ENCODE measurements at places on chromosomes 12 and 14.

DNA sequence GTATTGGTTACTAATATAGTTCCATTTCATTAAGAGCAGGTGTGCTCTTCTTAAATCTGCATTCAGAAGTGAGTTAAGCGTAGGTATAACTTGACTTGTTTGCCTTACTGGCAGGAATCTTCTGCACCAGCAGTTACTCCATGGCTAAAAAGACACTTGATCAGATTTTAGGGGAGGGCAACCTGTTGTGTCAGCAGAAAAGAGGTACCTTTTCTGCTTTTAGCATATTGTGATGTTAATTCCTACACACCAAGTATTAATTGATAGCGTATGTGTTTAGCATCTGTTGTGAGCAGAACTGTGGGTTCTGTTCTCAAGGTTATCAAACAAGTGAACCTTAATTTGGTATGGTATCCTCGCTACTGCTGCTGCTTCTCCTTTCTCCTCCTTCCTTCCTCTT is 38.3 kb downstream of the TTLL5 start:
- DNase-seq: no peak

DNA sequence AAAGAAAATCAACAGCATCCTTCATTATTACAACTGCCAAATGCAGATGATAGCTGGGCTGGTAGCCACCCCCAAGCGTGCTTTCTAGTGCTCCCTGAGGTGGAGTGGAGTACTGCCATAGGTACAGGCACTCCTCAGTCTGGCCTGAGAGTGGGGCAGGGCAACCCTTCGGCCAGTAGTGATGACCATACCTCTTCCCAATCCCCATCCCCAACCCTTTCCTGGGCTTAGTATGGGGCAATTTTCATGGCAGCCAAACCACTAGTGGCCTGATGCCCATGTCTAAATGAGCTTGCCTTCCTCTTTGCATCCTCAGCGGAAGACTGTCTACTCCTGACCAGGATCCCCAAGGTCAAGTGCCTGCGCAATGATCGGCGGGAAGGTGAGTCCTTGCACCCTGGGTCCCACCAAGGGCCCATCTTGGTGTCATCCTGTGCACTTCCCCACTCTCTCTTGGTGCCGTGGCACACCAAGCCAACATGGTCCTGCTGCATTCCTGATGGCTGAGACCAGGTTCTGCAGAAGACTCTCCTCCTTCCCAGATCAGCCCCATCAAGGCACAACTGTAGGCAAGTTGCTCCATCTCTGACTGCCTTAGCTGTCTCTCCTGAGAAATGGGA is 65.8 kb downstream of the GALNT16 start:
- DNase-seq: no peak

GRCh38 chr14:60721326-60722106 is 2.6 kb downstream of the SIX4 start:
- no peak for DNase-seq

- no peak for DNase-seq
Measured at GRCh38 chr12:30822385-30823155, 67.8 kb upstream of the CAPRIN2 start.

GRCh38 chr14:32254952-32255679 is 52.0 kb upstream of the RNU6-8 start:
- peak; percentile 36 for DNase-seq

DNA sequence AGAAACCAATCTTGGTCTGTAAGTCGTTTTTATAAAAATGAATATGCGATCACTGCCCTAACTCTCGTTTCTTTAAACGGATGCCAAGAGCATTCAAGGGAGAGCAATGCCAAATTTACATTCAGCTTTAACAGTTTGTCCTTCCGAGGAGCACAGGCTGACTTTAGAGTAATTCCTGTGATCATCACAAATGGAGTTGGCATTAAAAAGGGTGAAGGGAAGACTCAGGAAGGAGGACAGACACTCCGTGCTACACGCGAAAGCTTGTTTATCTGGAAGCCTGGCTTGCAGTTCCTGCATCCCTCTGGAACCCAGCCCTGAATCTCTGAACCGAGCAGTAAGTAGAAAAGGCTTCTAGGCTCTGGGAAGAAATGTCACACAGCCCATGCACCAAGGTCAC is 78.4 kb downstream of the PAPOLA start:
- DNase-seq: no peak

- DNase-seq: no peak
Measured at GRCh38 chr12:24911271-24911791, 37.6 kb downstream of the BCAT1 start.

DNA sequence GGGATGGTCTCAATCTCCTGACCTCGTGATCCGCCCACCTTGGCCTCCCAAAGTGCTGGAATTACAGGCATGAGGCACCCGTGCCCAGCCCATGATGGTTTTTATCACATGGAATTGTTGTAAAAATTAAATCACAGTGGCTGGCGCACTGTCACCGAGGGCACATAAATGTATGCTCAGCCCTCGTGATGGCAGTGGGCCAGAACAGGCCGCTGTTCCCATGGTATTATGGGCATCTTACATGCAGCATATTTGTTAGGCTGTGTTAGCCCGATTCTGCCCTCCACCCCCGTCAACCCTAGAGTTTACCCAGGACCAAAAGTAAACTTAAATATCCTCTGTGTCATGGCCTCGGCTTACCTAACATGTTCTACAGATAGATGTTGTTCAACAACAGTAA is 48.6 kb downstream of the GPR68 start:
- no peak for DNase-seq

DNA sequence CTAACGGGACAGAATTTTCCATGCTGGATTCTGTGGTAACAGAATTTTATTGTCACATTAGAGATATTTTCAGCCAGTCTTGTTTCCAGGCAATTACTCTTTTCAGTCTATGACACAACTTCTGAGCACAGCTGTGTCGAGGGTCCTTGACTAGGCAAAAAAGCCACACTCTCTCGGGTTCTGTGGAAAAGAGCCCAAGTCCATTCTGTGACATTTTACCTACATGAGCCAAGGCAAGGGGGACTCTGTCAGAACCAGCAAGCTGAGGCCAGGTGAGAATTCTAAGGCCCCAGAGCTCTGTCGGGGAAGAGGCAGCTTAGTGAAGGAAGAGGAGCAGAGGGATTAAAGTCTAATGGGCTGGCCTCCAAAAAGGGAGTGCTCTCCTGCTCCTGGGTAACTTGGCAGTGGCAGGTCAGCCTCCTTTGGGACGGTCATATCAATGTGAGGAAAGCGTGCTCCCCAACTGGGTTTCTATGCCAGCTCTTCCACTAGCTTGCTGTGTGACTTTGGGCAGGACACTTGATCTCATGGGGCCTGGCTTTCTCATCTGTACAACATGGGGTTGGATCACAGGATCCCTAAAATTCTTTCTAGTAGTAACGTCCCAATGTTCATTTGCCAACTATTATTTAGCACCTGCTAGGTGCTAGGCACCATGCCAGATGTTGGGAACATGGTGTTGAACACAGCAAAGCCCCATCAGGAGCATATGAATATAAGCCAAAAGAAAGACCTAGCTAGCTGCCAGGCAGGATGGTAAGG is 16.0 kb upstream of the RIC8B start:
- DNase-seq: no peak

- DNase-seq: no peak
Measured at GRCh38 chr12:40336573-40337199, 111.9 kb downstream of the LRRK2 start.

DNA sequence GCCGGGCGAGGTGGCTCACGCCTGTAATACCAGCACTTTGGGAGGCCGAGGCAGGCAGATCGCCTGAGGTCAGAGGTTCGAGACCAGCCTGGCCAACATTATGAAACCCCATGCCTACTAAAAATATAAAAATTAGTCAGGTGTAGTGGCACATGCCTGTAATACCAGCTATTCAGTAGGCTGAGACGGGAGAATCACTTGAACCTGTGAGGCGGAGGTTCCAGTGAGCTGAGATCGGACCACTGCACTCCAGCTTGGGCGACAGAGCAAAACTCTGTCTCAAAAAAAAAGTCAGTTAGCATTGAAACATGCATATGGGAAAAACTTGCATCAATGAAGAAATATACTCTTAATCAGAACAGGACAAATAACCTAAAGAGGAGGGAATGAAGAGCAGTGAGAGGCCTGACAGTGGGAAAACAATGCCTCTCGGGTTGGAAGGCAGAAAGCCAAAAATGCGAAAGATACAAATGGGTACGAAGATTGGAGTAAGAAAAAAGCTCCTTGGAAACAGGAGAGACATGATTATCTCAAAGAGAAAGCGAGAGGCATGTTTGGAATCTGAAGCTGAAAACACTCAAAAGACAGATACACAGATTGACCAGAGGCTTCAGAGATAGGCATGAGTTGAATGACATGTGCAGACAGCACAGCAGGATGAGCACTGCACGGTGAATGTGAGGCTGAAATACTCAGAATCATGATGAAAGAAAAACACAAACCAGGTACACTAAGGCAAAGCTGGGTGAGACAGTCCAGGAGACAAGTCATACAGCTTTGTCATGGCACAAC is 30.6 kb downstream of the RESF1 start:
- no peak for DNase-seq

- DNase-seq: no peak
Measured at GRCh38 chr12:102971227-102971626, 13.8 kb downstream of the ASCL1 start.

DNA sequence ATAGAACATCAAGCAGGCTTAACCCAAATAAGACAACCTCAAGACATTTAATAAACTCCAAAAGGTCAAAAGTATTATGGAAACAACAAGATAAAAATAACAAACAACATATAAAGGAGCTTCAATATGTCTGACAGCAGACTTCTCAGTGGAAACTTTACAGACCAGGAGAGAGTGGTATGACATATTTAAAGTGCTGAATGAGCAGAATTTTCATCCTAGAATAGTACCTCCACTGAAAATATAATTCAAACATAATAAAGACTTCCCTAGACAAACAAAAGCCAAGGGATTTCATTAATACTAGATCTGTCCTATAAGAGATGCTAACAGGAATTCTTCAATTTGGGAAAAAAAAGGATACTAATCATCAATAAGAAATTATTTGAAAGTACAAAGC is 1005.0 kb downstream of the TMTC2 start:
- DNase-seq: no peak

DNA sequence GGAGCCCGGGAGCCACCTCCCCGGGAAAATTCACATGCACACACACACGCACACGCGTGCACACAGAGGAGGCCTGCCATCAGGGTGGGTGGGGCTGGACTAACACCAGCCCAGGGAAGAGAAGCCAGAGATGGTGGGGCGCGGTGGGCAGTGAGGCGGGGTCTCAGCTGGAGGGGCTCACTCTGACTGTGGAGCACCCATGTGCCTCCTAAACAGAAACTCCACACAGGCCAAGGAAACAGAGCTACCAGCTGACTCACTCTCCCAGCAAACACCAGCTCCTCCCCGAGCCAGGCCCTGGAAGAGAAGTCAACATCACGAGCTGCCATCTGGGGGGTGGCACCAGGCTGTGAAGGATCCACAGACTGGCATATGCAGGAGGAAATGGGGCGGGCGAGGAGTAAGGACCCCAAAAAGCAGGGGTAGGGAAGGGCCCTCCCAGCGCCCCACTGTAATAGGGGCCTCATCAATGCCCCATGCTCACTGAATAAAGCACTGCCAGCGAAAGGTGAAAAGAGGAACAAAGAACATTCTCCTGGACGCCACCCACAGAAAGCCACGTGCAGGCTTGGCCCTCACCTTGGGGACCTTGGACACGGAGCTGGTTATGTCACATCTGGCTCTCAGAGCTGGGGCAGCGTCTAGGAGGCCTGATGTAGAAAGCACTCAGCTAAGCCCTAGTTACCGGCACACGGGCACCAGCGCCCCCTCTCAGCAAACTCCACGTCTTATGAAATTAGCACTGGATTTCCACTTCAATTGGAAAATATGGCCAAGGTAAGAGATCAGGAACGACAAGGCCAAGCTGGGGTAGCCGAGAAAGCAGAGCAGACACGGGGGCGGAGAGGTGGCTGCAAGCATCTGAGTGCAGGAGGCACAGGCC is 8.4 kb upstream of the INF2 start:
- DNase-seq: no peak

DNA sequence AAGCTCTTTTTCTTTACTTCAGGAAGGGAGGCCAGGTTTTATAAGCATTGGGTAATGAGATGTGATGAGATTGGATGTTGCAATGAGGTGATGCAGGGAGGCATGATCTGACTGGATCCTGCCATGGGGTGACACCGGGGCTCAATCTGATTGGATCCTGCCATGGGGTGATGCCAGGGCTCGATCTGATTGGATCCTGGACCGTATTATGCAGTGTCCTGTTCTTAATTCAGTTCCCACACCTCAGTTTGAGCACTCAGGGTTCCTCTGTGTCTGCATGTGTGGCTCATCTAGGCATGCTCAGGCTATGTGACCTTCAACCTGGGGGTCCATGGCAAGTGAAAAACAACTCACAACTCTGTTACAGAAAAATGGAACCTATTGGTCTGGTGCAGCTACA is 166.4 kb downstream of the SLC15A4 start:
- DNase-seq: no peak

DNA sequence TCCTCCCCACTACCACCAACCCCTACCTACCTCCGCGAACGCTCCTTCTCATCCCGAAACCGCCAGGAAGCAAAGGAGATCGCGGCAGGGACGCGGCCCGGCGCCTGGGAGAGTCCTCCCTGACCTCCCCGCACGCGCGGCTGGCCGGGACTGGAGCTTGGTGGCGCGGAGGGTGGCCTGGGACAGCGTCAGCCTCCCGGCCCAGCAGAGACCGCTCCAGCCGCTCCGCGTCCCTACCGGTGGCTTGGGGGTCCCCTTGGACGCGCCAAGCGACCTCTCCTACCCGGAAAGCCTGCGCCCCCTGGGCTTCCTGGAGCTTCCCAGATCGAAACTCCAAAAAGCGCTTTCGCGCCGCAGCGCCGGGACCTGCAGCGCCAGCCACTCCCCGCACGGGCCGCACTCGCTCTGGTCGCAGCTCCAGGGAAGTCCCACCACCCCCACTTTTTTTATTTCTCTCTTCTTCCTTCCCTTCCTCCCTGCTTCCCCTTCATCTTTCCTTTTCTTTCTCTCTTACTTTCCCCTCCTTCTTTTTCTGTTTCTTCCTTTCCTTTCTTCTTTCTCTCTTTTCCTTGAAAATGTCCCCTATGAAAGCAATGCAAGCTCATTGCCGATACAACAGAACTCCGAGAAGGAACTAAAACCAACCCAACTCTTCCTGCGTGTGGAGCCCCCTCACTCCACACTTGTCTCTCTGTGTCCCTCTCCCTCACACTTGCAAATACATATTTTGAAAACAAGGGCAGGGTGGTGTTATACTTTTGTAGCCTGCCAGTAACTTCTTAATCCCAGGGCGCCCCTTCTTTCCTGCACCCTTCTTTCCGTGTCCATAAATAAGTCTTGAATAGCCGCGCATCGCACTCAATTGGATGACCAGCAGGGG is 3.8 kb downstream of the DIO3 start:
- no peak for DNase-seq

DNA sequence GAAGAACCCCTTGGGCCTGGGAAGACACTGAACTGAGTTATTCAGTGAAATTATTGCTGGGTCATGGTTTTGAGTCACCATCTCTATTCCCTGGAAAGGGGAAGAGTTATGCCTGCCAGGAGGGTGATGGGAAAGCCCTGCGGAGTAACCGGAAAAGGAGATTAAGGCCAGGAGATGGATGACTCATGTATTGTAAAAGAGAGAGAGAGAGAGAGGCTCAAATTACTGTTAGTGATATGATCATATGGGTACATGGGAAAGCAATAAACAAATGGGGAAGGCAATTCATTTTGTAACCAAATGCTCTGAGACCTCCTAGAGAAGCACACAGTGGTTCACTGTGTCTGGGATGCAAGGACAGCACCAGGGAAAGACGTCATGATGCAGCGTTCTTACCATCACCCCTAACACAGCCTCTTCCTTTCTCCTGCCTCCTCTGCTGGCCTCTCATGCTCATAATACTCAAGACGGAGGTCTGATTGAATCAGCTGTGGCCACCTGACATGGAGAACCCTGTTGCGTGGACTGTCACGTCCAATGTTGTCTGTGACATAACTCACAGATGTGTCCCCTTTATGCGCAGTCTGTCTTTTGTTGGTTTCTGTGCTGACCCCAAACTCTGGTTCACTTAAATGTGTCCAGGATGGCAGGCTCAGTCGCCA is 243.7 kb downstream of the TMEM132D start:
- no peak for DNase-seq
